Stimulated activated CD8-positive, alpha-beta memory T cell treated with anti-CD3 and anti-CD28 coated beads, Interleukin-4, amount 100 ng/mL, for 1 hour (primary cell): ENCODE measurements at places on chromosomes 7 and 10.

- DNase-seq: no peak
Measured at GRCh38 chr10:133442967-133443924, 10.5 kb upstream of the SCART1 start.

DNA sequence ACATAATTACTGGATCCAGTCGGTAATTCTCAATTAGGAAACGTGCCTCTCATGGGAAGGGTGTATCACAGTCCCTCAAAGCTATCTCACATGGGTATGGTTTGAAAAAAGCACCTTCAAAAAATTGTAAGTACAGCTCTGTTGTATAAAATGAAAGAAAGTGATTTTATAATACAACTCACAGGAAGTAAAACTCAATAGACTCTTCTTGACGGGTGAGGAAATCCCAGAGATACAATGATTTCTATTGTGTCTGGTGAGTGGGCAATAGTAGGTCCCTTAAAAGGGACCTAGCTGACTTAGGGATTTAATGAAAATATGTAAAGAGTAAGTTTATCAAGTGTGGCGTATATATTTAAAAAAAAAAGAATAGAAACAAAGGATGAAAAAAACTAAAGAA, 27.0 kb downstream of the TASOR2 start:
- no peak for DNase-seq

DNA sequence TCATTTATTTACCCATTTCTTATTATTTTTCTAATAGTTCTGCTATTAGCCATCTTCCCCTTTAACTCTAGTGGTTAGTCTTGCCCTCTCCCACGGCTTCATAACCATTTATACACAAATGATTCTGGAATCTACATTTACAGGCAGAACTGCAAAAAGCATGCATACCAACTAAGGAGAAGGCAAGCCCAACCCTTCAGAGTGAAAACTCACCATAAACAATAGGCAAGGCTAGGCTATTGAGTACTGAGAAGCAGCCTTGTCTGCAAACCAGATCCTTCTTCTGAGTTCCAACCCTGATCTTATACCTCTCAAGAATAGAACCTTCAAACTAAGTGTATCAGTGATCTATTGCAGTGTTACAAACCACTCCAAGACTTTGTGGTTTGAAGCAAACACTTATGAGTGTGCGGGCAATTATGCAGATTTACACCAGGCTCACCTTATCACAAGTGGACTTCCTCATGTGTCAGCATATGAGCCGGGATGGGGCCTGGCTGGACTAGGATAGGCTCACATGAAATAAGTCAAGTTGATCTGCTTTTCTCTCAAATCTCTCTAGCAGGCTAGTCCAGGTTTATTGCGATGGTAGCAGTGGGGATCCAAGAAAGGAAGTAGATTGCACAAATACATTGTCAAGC, 896.9 kb upstream of the PHF14 start:
- no peak for DNase-seq

DNA sequence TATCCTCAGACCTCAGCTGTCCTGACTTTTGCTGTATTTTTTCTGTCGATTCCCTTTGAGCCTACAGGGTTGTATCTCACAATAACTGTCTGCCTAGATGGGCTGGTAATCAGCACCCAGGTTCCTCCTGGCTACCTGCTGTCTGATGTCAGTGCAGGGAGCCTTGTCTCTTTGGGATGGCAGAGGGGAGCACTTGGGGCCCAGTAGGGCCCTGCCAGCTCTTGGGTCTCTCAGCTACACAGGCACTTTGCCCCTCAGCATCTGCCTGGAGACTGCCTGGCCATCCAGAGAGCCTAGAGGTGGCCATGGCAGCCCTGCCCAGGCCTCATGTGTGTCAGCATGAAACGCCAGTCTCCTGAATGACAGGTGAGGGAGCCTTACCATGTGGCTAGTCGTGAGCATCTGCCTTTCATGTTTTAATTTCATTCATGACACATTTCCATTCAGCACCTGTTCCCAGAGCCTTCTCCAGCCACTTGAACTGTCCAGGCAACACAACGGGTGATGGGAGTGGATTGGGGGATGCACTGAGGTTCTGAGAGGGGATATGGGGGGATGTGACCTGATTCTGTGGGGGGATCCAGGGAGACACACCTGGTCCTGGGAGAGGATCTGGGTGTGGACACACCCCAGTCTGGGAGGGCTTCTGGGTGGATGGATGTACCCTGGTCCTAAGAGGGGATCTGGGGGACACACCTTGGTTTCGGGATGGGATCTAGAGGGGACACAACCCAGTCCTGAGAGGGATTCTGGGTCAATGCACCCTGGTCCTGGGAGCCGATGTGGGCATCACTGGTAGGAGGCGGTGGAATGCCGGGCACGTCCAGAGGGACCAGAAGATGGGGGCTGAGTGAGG, 21.9 kb downstream of the ADCY1 start:
- DNase-seq: no peak

- no peak for DNase-seq
Measured at GRCh38 chr10:55374060-55374459, 573.0 kb upstream of the PCDH15 start.

DNA sequence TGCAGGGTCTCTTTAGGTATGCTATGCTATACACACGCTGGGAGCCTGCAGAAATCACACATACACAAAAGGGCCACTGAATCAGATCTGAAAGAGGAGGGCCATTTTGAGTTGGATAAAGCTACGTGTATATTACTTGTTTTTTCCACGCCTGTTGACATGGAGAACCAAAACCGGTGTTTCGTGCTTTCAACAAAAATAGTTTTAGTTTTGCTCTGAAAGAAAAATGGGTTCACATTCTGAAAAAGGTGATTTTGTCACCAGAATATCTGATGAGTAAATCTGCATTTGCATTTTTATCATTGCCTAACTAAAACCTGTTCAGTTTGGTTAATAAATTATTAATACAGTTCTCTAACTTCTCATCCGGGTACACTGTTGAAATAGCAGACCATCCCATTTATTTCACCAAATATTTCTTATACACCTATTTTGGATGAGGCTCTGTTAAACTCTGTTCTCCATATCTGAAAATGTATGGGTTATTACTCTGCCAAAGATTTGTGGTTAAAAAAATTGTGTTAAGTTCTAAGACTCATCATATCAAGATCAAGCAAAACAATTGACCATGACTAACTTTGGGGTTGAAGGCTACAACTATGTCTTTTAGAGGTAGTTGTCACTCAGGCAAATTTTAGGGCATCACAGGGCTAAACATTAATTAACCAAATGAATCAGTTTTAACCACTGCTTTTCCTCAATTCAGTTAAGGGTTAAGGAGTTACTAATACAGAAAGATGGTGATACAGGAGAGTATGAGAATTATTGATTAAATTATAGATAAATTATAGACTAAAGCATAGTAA, 101.2 kb upstream of the RPA3 start:
- no peak for DNase-seq

DNA sequence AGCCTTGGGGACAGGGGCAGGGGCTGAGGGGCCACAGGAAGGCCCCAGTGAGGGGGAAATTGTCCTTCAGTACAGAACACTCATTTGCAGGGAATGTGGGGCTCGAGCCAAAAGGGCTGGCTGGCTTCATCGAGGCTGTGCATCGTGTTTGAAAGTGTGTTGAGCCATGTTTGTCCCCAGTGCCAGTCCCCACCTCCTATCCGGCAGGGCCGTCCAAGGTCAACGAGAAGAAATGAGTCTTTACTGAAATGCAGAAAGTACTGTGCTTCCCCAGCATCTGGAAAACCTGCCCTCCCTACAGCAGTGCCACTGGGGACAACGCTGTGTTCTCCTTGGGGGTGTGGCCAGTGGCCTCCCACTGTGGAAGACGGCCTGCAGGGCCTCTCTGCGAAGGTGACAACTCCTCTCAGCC, 214.1 kb downstream of the KLF6 start:
- DNase-seq: no peak
